ENCODE measurements at places on chromosomes 5 and 9.

GRCh38 chr5:25453500-25453899 is 808.7 kb upstream of the CDH10 start:
- no peak for DNase-seq

DNA sequence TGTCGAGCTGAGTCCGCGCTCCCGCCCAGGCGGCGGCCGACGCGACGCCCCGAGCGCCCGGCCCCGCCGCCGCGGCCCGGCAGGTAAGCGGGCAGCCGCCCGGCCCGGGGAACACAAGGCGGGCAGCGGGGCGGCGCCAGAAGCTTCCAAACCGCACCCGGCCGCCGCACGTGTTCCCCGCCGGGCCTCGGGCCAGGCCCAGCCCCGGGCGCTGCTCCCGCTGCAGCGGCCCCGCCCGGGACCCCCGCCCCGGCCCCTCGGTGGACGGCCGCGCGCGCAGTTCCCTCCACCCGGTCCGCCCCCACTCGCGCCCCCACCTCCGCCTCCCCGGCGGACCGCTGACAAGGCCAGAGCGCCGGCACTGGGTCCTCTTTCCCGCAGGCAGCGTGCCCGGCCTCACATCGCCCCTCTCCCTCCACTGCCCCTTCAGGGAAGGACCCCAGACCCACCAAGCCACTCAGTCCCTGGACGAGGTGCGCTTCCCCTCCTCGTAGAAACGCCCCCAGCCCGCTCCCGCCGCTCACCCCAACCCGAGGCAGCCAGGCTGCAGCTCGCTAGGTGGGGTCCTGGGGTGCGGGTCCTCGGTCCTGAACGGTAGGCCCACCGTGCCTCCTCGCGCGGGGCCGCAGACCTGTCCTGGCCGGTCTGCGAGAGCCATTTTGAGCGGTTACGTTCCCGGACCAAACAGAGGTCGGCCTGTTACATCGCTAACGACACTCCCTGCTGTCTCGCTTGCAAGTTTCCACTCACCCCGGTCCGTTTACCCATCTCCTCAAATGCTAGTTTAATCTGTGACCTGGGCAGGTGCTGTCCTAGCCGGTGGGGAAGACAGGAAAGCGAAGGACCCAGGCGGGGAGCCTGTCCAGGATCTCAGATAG is 475 bp downstream of the WDR5 start:
- DNase-seq, result no peak

DNA sequence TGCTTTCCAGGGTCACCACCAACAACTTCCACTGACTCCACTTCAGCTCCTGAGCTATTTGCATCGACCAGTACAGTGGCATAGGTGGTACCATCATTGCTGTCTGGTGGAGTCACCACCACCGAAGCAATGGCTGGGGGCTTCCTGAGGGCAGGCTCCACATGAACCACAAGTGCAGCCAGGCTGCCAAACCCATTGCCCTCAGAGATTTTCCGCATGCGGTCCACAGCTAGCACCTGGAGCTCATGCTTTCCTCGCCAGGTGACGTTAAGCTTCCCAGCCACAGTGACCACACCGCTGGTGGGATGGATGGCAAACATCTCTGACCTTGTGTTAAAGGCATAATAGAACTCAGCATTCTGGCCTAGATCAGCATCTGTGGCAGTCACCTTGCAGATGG is 23.1 kb downstream of the FAT2 start:
- no peak for DNase-seq

GRCh38 chr5:129459450-129459776 is 685 bp upstream of the ADAMTS19 start:
- DNase-seq, result no peak

DNA sequence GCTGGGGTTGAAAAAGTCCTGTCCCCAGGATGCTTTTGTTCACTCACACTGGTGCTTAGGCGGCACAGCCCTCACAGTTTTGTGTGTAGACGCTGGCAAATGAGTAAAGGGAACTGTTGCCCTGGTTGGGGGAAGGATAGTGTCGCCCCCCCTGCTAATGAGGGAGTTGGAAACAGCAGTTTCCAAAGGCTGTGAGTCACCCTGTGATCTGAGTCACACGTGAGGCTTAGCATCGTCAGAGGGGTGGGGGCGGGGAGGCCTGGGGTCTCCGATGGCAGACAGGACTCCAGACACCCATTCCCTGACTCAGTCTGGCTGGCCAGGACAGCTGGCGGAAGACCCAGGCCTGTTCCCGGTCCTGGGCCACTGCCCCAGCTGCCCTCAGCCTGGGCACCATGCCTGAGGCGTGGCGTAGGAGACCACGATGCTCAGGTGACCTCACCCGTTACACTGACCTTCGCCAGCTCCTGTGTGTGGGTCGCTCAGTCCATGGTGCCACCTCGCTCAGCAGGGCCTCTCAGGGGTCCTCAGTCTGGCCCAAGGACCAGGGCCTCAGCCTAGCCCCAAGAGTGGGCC is 2.9 kb downstream of the DNAJB5 start:
- peak; percentile 55 for DNase-seq

GRCh38 chr9:93343663-93344062 is 107.8 kb upstream of the FAM120A start:
- DNase-seq, result no peak

DNA sequence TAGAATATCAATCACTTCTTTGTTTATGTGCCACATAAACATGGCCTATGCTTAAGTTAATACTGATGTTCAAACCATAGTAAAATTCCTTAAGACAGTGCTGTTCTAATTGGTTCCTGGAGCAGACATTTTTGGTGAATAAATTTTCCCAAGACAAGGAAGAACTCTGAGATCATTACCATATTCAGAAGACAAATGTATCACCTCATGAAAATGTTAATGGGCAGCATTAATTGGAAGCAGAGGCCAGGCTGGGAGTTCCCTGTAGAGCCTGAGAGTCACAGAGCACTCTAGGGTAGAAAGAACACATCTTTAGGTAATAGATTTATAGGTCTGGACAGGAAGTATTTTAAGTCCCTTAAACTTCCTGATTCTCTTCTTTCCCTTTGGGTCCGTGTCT is 240.2 kb downstream of the MAN2A1 start:
- no peak for DNase-seq

- no peak for DNase-seq
Observed at GRCh38 chr5:95563367-95563766, 8.5 kb downstream of the ARSK start.

DNA sequence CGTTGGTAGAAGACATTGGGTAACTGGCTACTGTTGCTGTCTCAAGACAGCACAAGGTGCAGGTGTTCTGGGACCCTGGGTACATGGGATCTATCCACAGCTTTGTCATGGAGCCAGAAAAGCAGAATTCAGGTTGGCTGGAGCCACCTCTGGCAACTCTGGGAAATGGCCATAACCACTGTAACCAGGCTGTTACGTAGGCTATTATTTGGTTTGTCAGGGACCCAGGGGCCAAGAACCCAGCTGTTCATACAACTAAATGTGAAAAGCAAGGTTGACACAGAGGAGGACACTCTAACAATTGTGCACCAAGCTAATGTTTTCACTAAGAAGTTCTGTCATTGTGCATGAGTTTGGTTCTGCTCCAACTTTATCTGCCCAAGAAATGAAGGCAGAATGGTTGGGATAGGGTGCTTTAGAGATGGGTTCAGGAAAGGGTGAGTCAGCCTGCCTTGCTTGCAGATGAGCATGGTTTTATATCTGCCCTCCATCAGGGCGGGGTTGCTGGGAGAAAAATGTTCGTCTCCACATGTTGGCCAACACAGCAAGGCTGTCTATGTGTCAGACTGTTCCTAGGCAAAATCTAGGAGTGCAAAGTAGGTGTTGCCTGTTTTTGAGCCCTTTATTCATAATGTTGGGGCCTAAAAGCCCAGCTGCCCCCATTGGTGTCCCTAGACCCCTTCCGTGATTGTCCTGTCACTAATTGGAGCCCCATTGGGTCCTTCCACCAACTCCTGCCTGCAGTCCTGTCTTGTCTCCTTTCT is 131.3 kb upstream of the DAP start:
- no peak for DNase-seq

GRCh38 chr5:155897761-155898160 is 429.2 kb upstream of the SGCD start:
- no peak for DNase-seq

DNA sequence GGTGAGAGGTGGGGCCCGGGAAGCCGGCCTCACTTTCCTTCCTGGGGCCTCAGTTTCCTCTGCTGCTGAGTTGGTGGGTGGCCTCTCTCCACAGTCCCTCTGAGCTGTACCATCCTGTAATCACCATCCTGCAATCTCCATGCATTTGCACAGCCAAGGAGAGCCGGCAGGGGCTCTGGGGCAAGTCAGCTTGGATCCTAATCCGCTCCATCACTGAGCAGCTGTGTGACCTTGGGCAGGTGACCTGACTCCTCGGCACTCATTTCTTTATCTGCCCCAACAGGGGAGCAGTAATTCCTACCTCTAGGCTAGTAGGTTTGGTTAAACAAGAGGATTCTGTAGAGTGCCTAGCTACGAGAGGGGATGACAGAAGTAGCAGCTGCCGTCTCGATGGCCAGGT is 88.2 kb upstream of the ZNF618 start:
- DNase-seq, result no peak

DNA sequence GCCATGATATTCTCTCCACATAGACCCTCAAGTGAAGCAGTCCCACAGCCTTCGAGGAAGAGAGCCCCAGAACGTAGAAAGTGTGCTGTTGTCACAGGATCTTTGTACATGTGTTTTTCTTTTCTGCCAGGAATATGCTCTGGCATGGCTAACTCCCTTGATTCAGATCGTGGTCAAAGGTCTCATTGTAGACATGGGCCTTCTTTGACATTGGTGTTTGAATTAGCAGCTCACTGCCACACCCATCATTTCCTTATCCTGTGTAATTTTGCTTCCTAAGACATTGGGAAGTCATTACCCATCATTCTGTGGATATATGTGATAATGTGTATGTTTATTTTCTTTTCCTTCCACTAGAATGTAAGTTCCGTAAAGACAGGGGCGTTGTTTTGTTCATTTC is 25.5 kb downstream of the MTRR start:
- no peak for DNase-seq

GRCh38 chr9:133285252-133285775 is 10.3 kb upstream of the ABO start:
- DNase-seq, result no peak

GRCh38 chr5:97046270-97046982 is 96.0 kb downstream of the LIX1 start:
- no peak for DNase-seq

- DNase-seq, result no peak
Observed at GRCh38 chr9:129073404-129073803, 7.5 kb upstream of the DOLPP1 start.

- DNase-seq, result no peak
Observed at GRCh38 chr5:543351-543750, 19.1 kb upstream of the SLC9A3 start.

- no peak for DNase-seq
Observed at GRCh38 chr9:111997831-111998230, 101.2 kb downstream of the UGCG start.

DNA sequence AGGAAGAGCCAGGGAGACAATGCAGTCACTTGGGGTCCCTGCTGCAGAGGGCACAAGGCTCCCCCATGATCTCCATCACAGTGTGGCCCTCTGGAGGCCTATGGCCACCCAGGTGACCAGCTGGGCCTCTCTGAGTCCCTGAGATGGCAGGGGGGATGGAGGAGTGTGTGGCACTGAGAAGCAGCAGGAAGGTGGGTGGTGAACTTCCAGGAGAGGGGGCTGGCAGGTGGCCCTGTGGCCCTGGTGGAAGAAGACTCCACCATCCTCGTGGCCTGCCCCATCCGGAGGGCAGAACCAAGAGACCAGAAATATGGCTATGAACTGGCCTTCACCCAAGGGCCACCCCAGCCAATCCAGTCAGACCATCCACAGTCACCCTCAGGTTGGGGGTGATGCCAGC is 31.7 kb upstream of the AFAP1L1 start:
- DNase-seq, result no peak

DNA sequence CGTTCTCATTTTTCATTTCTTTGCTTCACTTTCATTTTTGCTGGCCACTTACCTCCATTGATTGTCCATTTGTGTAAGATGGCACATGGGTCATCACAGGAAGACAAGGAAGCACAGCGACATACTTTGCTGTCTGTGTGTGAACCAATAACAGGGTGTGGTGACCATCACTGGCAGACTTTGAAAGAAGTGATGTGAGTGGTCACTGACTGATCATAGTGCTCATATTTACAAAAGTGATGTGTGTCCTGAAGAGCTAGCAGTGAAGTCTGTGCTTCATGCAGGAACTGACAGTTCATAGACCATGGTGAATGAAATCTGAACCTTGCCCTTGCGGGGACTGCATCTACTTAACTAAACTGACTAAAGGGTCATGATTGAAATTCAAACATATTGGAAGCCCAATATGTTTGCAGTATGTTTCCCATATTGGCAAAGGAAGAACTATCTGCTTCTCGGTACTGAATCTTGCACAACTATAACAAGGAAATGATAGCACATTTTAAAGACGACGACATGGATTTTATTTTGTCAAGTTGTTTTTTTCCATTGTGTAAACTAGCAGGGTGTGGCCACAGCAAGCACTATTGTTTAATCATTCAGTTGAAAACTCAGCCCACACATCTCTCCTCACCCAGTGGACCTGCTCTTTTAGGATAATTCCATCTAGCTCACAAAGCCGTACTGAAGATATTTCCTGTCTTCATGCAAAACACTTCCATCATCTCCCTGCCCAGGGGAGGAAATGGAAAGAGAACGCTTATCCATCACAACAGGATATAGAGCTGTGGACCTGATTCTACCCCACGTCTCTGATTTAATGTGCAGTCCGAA is 232.0 kb upstream of the ANKRD55 start:
- no peak for DNase-seq

DNA sequence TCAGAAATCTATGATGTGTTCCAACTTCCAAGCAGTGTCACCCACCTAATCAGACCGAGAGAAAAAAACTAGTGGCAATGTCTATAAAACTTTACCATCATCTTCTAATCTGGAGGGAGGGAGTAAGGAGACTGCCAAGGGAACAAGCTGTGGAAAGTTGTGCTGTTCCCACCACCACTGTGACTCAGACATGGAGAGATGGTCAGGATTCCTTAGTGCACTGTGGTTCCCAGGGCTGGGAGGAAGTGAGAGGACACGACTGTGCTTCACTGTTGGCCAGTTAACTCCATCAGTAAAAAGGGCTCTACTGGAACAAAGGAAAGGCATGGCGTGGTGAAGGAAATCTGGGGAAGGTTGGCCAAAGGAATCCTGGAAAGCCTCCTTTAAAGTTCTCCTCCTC is 18.8 kb downstream of the TICAM2 start:
- no peak for DNase-seq

DNA sequence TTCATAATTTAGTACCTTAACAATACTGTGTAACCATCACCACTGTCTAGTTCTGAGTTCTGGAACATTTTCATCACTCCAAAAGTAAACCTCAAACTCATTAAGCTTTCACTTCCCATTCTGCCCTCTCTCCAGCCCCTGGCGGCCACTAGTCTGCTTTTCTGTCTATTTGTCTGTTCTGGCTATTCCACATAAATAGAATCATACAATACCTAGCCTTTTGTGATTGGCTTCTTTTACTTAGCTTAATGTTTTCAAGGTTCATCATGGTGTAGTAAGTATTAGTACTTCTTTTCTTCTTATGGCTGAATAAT is 138.7 kb downstream of the RAPGEF6 start:
- no peak for DNase-seq

- DNase-seq, result no peak
Observed at GRCh38 chr9:12774861-12775678, at the start of gene LURAP1L. LURAP1L (plus strand) TSS chr9:12775020; CDS start chr9:12775716, 696 bp downstream.

- DNase-seq, result no peak
Observed at GRCh38 chr9:114350636-114351401, 21.1 kb downstream of the ORM2 start.

GRCh38 chr5:57221049-57221568 is 47.2 kb downstream of the GPBP1 start:
- DNase-seq, result peak; percentile 8

Data from amniotic stem cell (primary cell).